HFF-Myc (cell line): ENCODE measurements at places on chromosomes 12 and 14.

DNA sequence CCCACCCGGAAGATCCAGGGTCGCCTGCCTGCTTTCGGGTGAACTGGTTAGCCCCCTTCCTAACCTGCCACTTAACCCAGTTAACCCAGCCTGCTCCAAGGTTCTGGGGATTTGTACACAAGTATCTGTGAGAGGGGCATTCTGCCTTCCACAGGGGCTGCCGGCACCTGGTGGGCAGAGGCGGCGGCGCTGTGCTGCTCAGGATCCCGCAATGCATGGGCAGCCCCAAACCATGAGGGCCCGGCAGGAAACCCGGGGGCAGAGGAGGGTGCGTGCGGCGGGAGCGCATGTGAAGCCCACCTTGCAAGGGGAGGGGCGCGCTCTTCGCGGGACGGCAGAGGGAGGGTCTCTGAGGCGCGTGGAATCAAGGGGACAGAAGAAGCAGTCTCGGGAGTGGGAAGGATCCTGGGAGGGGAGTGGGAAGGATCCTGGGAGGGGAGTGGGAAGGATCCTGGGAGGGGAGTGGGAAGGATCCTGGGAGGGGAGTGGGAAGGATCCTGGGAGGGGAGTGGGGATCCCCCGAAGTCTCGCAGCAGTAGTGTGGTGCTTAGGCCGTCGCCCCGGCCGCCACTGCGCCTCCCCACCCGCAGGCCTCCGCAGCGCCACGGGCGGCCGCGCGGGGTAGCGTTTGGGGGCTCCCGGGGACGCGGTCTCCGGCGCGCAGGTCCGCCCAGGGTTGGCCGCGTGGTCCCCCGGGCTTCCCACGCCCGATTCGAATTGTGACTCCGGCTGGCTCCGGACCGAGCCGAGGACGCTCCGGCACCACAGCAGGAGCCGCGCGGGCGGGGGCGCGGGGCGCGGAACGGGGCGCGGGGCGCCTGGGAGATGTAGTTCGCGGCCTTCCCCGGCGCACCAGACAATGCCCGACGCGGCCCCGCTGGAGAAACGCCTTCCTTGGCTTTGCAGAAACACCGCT, 4.9 kb upstream of the MTA1 start:
- no peak for DNase-seq

- no peak for DNase-seq
Measured at GRCh38 chr12:105852496-105852895, 286.3 kb downstream of the NUAK1 start.

DNA sequence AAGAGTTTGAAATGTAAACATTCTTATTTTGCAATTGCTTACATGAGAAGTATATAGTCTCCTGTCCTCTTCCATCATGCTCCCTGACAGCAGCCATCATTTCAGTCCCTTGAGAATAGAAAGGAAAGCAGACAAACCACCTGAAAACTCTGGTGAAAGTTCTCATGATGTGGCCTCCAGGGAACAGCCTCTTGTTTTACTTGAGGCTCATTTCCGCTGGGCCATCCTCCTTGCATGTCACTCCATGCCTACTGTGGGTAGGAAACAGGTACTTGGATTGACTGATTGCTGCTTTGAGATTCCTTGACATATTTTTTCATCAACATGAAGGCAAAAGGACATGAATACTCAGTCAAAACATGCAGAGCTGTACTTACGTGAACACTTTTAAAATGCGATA, 6.0 kb downstream of the SYT1 start:
- no peak for DNase-seq

DNA sequence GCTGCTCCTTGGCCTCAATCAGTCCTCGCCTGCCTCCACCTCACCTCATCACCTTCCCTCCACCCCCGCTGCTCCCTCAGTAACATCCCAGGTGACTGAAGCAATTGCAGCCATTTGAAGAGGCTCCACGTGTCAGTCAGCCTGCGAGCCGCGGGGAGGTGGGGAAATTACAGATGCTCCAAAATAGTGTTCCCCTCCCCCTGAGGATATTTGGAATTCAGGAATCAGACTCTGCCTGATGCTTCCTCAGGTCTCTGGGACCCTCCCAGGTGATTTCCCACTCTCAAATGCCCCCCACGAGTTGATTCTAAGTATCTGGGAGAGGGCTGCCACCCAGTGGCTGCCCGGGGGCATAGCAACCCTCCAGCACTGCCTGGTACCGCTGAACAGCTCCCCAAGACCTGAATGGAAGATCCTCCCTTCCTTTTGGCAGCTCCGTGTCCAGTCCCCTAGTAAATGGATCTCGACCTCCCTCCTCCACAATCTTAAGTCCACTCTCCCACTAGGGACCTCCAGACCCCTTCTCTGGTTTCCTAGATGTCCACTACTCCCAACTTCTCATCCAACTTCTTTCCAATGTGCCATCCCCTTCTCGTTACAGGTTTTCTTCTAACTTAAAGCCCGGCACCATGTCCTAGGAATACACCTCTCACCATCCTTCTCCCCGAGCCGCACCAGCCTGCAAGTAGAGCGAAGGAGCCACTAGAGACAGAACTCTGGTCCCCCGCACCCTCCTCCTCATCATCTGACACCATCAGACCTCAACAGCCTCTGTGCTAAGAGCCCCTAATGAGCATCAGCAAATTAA, 1.4 kb upstream of the ASIC1 start:
- no peak for DNase-seq

- no peak for DNase-seq
Measured at GRCh38 chr12:92942905-92943304, 13.8 kb upstream of the EEA1 start.

GRCh38 chr12:2998789-2999264, 39.6 kb downstream of the TEAD4 start:
- no peak for DNase-seq

DNA sequence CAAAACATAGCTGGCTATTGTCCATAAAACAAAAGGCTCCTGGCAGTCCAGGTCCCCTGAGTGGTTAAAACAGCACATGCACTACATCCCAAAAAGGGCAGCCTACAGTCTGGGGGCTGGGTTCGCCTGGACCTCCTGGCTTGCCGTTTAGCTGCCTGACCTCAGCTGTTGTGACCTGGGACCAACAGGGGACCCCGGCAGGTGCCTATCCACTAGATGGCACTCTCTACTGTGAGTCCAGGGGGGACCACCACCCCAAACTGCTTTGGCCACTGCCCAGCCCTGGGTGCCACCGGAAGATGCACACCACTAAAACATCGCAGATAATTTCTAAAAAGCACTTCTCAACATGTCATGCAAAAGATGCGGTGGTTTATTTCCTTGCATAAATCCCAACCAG, 2.9 kb upstream of the RTL1 start:
- DNase-seq = no peak

- DNase-seq = no peak
Measured at GRCh38 chr12:41795051-41795600, 349.5 kb downstream of the GXYLT1 start.

GRCh38 chr12:4710113-4710512, 10.1 kb upstream of the GALNT8 start:
- no peak for DNase-seq

DNA sequence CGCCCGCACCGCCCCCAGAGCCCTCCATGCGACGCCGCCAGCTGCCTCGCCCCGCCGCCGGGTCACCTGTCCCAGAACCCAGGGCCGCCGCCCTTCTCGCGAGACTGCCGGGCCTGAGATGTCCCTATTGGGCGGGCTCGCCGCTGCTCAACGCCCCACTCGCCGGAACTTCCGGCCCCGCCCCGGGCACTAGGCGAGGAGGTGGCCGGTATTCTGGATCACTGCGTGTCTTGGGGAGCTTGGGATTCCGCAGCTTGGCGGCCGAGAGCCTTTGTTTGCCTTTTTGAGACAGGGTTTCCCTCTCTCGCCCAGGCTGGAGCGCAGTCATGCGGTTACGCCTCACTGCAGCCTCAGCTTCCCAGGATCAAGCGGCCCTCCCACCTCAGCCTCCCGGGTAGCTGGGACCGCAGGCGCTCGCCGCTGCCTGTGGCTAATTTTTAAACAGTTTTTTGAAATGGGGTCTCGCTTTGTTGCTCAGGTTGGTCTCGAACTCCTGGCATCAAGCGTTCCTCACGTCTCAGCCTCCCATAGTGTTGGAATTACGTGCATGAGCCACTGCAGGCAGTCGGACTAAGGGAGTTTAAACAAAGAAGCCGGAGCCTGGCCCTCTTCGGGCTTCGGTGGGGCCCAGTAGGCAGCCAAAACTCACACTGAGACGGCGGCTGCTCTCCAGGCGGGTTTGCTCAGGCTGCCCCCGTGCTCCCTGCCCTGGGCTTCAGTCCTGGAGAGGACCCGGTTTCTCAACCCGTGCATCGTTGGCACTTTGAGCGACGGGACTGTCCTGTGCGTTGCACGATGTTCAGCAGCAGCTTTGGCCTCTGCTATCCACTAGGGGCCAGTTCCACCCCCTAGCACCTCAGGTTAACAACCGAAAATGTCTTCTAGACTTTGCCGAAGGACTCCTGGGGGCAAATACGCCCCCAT, at the start of gene SLC15A4:
SLC15A4 (minus strand) TSS at position 43 of the 924 bp plus-strand sequence; CDS start at position 28, 15 bp downstream.
- no peak for DNase-seq

DNA sequence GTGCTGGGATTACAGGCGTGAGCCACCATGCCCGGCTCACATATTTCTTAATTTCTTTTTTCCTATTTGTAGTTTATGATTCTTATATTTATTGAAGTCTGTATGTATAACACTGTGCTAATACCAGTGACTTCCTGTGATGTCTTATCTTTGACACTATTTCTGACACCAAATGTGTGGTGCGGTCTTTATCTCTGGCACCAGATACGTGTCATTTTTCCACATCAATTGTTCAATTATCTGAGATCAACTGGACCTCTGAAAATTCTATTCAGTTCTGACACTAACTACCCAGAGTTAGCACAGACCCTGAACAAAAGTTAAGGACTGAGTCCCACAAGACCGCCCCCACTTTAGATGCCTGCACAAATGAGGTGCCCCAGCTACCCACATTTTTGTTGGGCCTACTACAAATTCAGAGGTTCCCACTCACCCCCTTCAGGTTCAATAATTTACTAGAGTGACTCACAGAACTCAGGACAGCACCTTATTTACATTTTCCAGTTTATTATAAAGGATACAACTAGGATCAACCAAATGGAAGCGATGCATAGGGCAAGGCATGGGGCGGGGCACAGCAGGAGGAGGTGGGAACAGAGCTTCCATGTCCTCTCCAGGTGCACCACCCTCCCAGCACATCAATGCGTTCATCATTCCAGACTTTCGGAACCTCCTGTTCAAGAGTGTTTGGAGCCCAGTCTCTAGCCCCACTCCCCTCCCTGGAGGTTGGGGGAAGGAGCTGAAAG, 11.6 kb upstream of the SRSF9 start:
- DNase-seq = no peak

GRCh38 chr14:78764240-78764639, 594.1 kb downstream of the NRXN3 start:
- DNase-seq = no peak

- DNase-seq = no peak
Measured at GRCh38 chr12:128727999-128728398, 95.8 kb downstream of the SLC15A4 start.

DNA sequence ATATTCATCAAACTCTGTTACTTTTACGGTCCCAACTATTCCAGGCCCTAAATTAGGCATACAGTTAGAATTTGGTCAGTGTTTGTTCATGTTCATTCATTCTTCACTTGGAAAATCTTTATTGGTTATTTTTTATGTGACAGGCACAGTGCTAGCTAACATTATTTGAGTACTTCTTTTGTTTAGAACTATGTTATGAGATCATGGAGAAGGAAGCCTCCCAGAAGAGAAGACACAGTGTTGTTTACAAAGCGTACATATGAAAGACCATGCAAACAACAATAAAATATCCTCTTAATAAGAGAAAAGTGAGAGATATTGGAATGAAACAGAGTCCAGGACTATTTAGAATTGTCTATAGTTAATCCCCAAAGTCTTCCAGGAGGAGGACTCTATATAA, 399.2 kb downstream of the LRIG3 start:
- DNase-seq = no peak

DNA sequence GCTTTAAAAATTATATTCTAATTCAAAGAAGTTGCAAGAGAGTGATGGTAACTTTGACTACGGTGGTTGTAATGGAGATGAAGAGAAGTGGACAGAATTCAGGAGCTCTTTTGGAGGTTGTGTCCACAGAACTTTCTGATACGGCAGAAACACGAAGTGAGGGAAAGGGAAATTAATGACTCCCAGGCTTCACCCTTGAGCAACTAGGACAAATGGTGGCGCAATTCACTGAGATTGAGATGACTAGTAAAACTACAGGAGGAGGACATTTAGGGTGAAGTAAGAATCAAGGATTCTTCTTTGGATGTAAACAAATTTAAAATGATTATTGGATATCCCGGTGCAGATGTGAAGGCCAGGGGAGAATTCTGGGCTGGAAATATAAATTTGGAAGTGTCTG, 212.6 kb downstream of the PTPRO start:
- no peak for DNase-seq

DNA sequence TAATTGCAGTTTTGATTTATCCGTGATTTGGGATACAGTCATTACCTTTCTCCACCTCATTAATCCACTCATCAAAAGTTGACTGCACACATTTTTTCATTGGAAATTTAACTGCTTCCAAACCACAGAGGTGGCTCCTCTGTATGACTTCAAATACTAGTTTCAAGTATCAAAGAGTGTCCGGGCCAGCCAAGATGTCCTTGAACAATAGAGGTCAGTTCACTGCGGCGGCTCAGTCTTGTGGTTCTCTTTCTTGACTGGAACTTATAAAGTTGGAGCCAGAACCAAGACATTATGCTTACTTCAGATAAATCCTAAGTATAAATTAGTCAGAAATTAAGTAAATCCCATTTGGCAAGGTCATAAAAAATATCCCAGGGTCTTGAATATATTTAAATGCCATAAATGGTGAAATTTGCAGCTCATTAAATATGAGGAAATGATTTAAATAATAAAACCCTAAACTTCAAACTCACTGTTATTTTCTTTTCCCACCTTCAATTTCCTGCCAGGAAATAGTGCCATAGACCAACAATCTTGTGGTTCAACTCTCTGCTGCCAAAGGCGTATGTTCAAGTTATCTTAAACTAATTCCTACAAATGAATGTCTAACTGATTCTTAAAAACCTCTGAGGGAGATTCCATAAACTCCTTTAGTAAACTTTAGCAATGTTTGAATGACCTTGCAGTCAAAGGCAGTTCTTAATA, 360.8 kb downstream of the AEBP2 start:
- no peak for DNase-seq

DNA sequence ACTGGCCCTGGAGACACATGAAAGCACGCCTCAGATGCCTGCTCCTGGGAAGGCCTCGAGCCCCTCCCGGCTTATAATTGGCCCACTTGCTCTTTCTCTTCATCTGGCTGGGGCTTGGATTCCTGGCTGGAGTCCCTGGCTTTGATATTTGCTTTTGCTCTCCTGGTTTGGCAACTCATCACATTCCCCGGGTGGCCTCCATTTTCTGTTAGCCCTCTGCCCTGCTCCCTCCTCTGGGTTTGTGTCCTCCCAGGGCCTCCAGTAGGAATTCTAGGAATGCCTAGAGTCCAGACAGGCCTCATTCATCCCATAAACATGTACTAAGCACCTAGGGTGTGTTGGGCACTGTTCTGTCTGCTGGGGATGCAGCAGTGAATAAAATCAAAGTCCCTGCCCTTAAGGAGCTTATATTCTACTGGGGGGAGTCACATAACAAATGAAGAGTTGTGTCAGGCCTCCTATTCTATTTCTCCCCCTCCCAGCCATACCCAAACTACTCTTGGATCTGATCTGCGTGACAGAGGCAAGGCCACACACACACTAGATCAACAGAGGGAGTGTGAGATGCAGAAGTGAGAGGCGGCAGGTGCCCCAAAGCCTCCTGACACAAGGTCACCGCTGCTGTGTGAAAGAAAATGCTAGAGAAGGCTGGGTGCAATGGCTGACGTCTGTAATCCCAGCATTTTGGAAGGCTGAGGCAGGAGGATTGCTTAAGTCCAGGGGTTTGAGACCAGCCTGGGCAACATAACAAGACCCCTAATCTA, 21.3 kb upstream of the TSPAN9 start:
- DNase-seq = no peak
